ENCODE measurements at places on chromosomes 16 and 17.

DNA sequence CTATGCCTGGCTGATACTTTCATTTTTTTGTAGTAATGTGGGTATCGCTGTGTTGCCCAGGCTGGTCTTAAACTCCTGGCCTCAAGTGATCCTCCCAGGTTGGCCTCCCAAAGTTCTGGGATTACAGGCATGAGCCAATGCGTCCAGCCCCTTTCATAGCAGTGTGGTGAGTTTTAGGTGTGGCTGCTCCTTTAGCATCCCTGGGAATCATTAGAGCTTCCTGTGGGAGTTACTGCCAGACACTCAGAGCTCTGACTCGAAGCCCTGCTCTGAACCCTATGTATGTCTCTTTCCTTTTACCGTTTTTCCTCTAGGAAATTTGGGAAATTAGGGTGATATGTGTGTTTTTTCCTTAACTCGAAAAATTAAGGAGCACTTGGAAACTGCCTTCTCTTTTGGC, 44.5 kb downstream of the NDE1 start:
- DNase-seq: no peak

GRCh38 chr17:63881935-63882601, at the start of gene GH2:
TSS of gene GH2 (minus strand) at chr17:63881944. CDS start at chr17:63881801, 143 bp downstream.
- peak; percentile 14 for DNase-seq

DNA sequence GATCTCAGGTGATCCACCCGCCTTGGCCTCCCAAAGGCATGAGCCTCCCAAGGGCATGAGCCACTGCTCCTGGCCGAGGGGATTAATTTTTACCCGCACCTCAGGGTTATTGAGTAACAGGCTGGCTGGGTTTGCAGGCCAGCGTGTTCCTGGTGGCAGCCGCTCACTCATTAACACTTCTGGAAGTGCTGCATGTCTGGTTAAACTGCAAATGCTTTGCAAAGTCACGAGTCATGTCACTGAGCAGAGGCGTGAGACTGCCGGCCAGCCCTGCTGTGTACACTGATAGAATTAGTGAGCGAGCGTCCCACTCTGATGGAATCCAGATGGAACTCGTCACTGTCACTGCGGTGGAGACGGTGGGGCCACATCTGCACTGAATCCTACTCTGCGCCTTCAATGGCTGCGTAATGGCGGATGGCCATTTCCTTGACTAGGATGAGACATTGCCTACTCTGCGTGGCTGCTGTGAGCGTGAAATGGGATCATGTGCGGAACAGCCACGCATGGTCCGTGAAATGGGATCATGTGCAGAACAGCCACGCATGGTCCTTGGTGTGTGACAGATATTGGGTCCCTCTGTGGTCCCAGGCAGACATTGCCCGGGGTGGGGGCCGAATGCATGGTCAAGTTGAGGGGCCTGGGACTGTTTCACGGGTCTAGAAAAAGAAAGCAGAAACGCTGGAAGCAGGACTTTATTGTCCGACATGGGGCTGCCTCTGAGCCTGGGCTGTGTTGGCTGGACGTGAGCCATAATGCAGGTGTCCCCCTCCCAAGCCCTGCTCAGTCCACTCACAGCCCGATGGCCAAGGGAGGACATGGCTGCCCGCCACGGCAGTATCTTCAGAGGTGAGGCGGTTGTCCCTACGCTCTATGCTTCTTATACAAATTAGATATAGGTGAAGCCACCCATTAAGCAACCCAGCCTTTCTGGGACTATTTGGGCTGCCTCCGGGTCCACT, 740 bp upstream of the SLC5A10 start:
- no peak for DNase-seq

GRCh38 chr17:78706271-78706915, 75.7 kb downstream of the CYTH1 start:
- no peak for DNase-seq

GRCh38 chr17:17385491-17385890, 82.3 kb downstream of the NT5M start:
- DNase-seq: no peak

DNA sequence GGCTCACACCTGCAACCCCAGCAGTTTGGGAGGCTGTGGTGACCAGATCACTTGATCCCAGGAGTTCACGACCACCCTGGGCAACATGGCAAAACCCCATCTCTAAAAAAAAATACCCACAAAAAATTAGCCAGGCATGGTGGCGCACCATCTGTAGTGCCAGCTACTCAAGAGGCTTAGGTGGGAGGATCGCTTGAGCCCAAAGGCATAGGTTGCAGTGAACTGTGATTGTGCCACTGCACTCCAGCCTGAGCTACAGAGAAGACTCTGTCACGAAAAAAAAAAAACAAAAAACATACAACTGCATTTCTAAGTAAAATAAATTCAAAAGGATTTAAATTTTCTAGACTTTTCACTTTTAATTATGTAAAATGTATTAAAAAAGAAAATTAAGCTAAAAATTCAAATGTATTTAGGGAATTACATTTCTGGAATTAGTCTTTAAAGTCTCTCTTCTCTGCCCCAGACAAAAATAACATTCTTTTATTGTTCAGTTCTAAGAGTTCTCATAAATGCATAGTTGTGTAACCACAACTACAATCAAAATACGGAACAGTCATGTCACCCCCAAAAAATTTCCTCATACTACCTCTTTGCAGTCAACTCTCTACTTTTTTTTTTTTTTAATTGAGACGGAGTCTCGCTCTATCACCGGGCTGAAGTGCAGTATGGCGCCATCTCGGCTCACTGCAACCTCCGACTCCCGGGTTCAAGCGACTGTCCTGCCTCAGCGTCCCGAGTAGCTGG, 14.1 kb downstream of the FAM222B start:
- DNase-seq: no peak

DNA sequence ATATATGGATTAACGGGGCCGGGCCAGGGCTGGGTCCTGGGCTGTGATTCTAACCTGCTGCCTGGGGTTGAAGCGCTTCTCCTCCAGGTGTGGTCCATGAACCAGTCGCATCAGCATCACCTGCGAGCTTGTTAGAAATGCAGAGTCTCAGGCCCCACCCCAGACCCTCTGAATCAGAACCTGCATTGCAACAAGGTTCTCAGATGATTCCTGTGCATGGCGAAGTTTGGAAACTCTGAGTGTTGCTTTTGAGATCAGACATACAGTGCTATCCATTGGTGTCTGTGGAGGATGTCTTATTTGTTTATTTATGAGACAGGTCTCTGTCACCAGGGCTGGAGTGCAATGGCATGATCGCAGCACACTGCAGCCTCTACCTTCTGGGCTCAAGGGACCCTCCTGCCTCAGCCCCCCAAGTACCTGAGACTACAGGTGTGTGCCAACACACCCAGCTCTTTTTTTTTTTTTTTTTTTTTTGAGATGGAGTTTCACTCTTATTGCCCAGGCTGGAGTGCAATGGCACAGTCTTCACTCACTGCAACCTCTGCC, 99.8 kb downstream of the PITPNC1 start:
- DNase-seq: no peak

GRCh38 chr16:30474074-30474452, 1.5 kb downstream of the ITGAL start:
- DNase-seq: no peak

GRCh38 chr16:88354229-88355092, 28.3 kb upstream of the ZNF469 start:
- DNase-seq: no peak

- peak; percentile 23 for DNase-seq
Observed at GRCh38 chr17:44919885-44920564, 4.7 kb upstream of the GFAP start.

- DNase-seq: no peak
Observed at GRCh38 chr16:23269248-23269953, 32.7 kb upstream of the SCNN1B start.

- no peak for DNase-seq
Observed at GRCh38 chr17:71337938-71338337, 782.9 kb upstream of the SOX9 start.

GRCh38 chr16:24477492-24477891, 61.9 kb upstream of the RBBP6 start:
- no peak for DNase-seq

DNA sequence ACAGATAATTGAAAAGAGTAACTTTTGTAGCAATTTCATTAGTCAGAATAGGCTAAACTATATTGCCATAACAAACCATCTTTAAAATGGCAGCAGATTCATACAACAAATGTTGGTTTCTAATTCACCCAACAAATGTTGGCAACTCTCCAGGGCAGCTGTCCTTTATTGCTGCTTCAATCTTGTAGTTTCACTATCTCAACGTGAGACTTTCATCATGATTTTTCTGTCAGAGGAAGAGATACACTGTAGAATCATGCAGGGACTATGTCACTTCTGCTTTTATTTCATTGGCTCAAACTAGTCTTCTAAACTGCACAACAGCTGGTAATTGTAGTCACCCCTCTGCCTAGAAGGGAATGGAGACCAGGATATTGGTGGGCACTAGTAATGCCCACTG, 174.2 kb downstream of the TANC2 start:
- no peak for DNase-seq

GRCh38 chr16:76748461-76749348, 442.3 kb upstream of the MON1B start:
- no peak for DNase-seq

- DNase-seq: no peak
Observed at GRCh38 chr16:48503779-48504178, 106.2 kb downstream of the N4BP1 start.

DNA sequence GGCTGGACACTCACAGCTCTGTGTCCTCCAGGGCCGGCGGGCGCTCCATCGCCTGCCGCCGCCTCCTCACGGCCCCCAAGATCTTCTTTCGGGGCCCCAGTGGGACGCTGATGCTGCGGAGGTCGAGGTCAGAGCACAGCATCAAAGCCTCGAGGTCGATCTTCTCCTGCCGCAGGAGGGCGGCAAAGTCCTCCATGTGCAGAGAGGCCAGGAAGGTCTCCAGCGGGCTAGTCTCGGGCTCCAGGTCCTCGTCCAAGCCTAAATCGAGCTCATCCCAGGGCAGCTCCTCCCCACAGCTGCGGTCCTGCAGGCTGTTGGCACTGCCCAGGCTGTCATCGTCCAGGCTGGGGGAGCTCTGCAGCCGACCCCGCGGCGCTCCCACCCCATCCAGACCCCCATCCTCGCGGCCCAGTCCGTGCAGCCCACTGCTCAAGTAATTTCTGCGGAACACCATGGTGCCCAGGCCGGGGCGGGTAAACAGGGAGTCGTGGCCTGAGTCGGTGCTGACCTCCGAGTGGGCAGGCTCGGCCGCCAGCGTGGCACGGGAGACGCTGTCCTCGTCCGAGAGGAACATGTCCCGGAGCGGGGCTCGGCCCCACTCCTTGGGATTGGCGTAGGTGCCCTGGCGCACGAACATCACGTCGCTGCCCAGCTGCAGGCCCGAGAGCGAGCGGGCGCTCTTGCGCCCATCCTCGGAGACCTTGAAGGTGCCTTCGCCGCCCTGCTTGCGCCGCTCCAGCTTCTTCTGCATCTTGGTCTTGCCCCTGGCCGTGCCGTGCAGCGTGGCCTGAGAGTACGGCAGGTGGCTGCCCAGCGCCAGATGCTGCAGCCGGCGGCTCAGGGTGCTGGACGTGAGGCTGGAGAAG, 3.4 kb downstream of the USH1G start:
- DNase-seq: no peak

DNA sequence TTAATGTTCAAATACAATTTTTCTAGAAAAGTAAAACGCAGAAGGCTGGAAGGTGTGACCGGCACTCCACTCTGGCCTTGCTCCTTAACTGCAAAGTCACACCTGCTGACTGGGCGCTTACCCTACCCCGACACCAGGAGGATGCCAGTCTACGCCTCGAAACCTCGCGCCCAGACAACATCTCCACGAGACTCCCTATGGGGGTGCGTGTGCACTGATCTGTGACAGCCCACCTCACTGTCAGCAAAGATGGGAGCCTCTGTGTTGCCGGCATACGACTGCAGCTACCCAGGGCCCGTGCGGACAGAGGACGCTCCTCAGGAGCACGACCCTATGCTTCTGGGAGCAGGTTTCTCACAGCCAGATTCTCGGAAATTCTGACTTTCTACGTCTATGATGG, 26.1 kb downstream of the MAP1LC3B start:
- no peak for DNase-seq

- DNase-seq: no peak
Observed at GRCh38 chr17:42017866-42018200, 594 bp upstream of the DNAJC7 start.

GRCh38 chr17:65403626-65404025, 157.8 kb downstream of the AXIN2 start:
- DNase-seq: no peak

- DNase-seq: no peak
Observed at GRCh38 chr16:81445143-81445961, 744 bp downstream of the CMIP start.

DNA sequence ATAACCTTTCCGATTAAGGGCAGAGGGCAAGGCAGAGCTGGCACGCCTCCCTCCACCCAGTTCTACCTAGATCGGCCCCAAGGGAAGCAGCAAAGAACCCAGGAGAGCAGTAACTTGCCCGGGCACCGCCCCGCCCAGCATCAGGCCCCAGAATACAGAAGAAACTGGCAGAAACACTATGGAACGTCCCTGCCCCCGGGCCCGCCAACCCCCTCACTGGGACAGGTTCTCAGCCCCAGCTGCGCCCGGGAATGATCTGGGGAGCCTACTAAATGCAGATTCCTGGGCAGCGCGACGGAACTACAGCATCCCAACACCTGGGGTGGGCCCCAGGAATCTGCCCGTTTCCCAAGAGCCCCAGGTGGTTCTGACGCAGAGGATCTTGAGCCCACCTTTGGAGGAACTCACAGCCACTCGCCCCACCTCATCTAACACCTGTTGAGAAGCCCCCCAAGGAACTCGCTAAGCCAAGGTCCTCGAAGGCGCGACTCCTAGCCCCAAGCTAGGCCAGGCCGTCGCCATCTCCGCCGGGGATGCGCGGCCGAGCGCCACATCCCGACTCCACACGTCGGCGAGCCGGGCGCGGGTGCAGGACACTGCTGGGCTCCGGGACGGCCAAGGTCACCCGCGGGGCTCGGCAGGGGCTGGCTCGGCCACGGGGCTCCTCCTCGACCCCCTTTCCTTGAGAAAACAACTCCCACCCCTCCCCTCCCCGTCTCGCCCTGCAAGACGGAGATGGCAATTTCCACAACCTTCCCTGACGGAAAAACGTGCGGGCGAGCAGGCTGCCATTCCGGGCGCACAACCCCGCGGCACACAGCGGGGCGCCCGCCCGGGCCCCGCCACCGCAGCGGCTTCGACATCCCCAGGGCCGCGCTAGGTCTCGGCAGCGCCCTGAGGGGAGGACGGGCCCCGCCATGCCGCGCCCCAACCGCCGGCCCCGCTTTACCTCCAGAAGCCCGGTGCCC, 913 bp downstream of the CDIP1 start:
- DNase-seq: no peak

GRCh38 chr17:15257258-15257788, 7.8 kb downstream of the PMP22 start:
- DNase-seq: peak; percentile 8

DNA sequence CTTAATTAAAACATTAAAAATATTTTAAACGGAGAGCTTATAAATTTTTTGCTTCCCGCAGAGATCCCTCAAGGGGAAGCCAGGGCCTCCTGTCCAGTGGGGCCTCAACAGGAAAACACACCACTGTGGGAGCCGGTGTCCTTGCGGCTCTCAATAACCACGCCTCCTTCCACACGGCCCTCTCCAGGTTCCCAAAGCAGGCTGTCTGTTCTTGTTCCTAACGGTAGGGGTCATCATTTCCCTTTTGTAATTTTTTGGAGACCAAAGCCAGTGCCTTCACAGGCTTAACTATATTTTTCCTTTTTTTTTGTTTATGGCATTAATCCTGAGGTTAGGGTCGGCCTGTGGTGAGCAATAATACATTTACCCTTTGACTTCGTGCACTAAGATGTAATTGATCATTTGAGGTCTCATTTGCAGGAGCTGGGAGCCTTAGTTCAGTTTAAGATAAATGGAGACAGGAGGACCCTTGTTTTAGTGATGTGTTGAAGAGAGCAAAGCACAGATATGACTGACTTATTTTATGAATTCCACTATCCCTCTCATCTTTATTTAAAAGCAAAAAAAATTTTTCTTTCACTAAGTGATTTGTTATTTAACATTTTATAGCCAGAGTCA, 77.5 kb upstream of the N4BP1 start:
- no peak for DNase-seq
